ENCODE measurements at places on chromosomes 13 and 19.

- no peak for DNase-seq
Observed at GRCh38 chr19:10921199-10921909, 7.1 kb downstream of the YIPF2 start.

- no peak for DNase-seq
Observed at GRCh38 chr19:18897094-18898029, 1.4 kb upstream of the CERS1 start.

DNA sequence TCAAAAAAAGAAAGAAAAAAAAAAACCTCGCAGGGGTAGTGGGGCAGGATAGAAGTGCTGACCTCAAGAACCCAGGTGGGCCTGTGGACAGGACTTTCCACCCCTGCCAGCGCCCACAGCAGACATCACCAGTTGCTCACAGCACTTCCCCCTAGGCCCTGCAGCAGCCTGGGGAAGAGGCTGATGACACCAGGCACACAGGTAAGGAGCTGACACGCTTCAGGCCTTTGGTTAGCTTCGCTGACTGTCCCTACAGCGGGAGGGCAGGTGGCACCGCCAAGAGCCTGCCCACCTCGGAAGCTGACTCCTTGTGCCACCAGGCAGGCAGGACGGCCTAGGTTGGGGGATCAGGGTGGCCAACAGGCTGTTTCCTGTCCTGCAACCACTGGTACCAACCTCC is 8.9 kb downstream of the LONP1 start:
- DNase-seq, result no peak

GRCh38 chr13:26406791-26407190 is 150.7 kb upstream of the WASF3 start:
- no peak for DNase-seq

DNA sequence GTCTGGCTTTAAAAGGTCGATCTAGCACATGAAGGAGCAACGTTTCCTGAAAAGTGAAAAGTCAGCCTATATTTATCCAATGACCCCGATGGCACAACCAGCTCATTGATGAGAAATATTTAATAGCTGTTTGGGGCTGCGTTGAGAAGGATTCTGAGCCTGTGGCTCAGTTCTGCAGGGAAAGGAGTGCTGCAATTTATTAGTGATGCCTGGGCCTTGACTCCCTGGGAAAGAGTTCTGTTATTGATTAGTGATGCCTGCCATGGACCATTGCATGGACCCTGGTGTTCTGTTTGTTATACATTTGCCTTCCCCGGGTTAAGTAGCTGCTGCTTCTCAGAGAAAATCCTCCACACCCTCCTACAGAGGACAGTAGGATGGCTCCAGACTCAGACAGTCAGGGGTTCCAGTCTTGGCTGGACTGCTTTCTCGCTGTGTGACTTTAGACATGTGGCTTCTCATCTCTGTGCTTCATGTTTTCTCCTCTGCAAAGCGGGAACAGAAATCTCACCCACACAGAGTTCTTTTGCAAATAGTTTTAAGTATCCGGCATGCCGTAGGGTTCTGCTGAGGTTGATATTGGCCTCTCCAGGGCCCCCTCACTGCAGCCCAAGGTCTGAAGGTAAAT is 17.7 kb upstream of the PTPRS start:
- DNase-seq, result no peak

- no peak for DNase-seq
Observed at GRCh38 chr13:91323349-91323748, 24.1 kb upstream of the MIR17HG start.

GRCh38 chr19:8361921-8362793 is 1.8 kb upstream of the ANGPTL4 start:
- DNase-seq, result no peak

DNA sequence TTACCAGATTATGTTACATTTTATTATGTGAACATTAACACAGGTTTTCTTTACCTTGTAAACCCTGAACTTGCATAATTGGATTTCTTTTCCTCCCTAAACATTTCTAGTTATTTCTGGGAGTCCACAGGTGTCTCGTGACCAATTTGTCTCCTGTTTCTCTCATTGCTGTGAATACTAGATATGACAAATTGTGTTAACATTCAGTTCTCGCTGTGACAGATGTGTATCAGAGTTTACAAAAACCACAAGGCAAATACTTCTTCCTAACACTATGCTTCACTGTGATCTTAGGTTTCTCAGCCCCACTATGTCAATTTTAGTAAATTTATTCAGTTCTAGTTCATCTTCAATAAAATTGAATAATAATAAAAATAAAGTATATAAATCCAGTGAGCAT is 1554.9 kb downstream of the EFNB2 start:
- no peak for DNase-seq

DNA sequence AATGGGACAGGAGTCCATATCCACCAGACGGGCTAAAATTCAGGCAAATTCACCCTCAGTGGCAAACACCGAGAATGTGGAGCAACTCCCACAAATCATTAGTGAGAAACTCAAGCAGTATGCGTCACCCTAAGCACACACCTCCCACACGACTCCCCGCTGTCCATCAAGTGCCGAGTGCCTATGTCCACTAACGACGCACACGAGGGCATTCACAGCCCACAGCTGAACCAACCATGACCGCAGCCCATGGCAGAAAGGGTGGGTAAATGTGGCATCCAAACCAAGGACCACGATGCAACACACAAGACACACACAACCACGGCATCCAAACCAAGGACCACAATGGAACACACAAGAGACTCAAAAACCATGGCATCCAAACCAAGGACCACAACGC is 22.0 kb downstream of the MIER2 start:
- DNase-seq, result no peak

- DNase-seq, result no peak
Observed at GRCh38 chr19:39014037-39014436, 18.3 kb downstream of the FBXO27 start.

Measured in amygdala (tissue), 56 donors.